ENCODE measurements at places on chromosomes 13 and 19. TPM values are rescaled to one million over a fixed set of nuclear protein-coding genes. Genes with fewer than 3 reads are reported as not detected.

- DNase-seq: no peak
Observed at GRCh38 chr19:16359964-16360363, 35.3 kb downstream of the KLF2 start.

DNA sequence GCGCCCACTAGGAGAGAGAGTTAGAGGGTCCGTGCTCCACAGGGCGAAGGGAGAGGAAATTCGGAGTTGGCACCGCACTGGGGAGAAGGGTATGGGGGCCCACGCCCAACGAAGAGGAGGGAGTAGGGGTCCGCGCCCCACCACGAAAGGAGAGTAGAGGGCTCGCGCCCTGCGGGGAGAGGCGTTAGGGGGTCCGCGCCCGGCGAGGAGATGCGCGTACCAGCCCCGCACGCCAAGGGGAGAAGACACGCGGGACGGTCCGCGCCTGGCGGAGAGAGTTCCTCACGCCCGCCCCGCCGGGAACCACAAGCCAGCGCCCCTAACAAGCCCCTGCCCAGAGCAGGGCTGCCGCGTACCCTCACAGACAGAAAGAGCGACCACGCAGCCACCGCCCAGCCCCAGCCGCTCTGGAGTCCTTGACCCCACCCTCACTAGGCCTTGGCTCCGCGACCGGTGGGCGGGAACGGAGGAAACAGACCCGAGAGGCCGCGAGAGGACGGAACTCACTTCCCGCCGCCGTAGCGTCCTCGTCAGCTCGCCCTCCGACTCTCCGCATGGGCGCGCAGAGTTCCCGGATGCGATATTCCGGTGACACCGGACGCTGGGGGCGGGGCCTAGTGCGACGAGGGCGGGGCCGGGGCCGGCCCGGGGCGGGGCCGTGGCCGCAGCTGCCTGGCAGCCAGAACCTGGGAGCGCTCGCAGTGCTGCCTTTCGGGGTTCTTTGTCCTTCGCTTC lies 20.0 kb upstream of the ZSCAN18 start:
- DNase-seq: no peak

GRCh38 chr13:100625447-100625846 lies 36.9 kb upstream of the GGACT start:
- no peak for DNase-seq

DNA sequence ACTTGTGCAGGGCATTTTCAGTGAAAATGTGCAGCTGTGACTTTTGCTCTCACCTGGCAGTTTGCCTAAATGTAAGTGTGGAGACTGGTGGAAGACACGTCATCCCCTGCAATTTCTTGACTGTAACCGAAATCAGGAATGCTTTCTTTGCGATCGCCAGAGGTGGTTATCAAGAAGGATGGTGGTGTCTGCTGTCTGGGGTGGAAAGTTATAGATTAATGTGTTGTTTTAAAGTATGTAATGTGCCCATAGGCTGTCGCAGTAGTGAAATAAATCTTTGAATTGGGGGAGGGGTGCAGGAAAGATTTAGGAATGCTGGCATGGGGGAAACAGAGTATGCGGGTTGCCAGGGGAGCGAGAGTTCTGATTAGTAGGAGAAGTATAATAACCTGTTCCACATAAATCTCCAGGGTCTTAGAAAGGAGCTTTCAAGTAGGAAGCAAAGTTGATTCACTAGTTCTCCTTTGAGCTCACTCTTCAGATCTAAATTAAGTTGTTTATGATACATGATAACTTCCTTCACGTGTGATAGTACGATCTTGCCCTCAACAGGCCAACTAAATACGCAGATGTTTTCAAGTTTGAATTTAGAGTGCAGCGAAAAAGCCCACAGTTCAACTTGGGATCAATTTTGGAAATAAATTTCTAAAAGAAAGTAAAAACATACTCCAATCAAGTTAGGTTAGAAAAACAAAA lies 1520.0 kb upstream of the SLC10A2 start:
- DNase-seq: no peak

- DNase-seq: no peak
Observed at GRCh38 chr19:17679526-17680229, 8.5 kb downstream of the UNC13A start.

- no peak for DNase-seq
Observed at GRCh38 chr19:21839976-21840375, 4.0 kb upstream of the ZNF43 start.

Gene RFPL4AL1
- total RNA-seq: not detected

Gene ZNF888
- total RNA-seq: 4.2 TPM

Gene ZNF541
- 0.13 TPM for total RNA-seq

- DNase-seq: no peak
Observed at GRCh38 chr13:36973621-36974295, 25.4 kb downstream of the ALG5 start.

Gene CD37
- total RNA-seq: 18.3 TPM

Gene KLK12
- not detected for total RNA-seq

Gene KLK11
- total RNA-seq: not detected

- no peak for DNase-seq
Observed at GRCh38 chr13:36696410-36697010, 22.7 kb downstream of the SERTM1 start.

- no peak for DNase-seq
Observed at GRCh38 chr13:45833663-45834375, 17.7 kb downstream of the SIAH3 start.

GRCh38 chr13:33319859-33320258 lies 34.3 kb upstream of the STARD13 start:
- DNase-seq: no peak

DNA sequence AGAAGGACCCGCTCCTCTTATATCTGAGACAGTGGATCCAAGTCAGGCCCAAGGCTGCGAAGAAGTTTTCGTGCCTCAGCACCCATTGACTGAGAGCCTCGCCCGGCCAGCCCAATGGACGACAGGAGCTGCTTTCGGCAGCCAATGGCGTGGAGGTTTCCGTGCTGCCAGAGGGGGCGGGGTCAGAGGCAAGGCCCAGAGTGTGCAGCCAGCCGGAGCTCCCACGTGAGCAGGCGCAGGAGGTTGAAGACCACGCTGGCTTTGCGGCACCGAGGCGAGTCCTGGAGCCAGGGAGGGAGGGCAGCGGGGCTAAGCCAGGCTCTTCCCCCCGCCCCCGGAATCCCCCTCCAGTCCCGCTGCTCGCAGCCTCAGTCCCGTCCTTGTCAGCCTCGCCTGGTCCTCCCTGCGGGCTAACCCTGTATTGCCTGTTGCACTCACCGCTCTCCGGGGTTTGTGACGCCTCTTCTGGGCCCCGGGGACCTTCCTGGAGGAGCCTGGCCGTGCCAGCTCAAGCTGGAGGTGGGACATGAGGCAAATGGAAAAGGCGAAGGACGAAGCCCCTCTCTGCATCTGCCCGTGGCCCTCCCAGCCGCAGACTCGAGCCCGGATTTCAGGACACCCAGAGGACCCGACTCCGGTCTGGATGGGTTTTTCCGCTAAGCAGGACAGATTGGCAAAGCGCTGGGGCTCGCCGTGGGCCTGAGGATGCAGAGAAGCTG lies 1.5 kb downstream of the IFNL4 start:
- DNase-seq: no peak

Gene RASA3
- 42.3 TPM for total RNA-seq

GRCh38 chr13:103291798-103292572 lies 225.8 kb upstream of the SLC10A2 start:
- DNase-seq: no peak

DNA sequence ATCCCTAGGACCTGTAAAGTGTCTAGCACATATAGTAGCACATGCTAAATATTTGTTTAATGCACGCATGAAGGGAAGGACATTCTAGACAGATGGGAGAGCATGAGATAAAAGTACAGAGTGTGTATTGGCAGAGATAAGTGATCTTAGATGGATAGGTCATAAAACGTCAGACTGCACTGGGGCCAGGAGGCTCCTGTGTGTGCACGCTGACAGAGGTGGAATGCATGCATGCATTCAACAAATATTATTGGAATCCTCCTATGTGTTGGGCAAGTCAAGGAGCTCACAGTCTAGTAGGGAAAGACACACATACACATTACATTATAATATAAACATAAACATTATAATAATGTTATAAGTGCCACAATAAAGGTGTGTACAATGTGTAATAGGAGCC lies 73.3 kb downstream of the FGF9 start:
- DNase-seq: no peak

DNA sequence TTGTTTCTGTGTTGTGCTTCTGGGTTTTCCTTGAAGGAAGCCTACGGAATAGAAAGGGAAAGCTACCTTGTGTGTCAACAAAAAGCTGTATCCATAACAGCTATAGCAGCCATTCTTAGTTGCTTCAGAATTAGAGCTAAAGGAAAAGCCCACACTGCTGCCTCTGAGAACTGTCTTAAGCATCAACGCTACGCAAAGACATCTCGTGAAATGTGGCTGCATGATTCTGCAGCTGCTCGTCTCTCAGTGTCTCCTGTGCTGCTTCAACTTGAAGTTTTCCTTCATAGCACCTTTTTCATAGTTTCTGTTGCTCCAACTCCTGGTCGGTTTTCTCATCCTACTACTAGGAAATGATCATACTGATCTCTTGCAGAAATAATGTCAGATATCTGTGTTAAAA lies 140.9 kb upstream of the MAB21L1 start:
- DNase-seq: no peak

GRCh38 chr19:40163541-40164129 lies 27.6 kb upstream of the MAP3K10 start:
- no peak for DNase-seq

- no peak for DNase-seq
Observed at GRCh38 chr13:66087269-66087710, 1142.8 kb downstream of the PCDH9 start.

Gene RXFP2
- not detected for total RNA-seq

DNA sequence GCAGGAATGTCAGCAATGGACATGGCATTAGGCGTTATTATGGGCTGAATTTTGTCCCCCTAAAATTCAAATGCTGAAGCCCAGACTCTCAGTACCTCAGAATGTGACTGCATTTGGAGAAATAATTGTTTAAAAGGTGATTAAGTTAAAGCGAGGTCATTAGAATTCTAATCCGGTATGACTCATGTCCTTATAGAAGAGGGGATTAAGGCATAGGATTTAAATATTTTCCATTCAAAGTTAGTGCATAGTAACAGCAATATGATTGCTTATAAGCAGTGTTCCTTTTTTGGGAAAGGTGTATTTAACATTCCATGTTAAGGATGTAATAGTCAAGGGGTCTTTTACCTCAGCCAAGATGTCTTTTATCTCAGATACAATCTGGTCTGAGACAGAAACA lies 95.5 kb downstream of the NHLRC3 start:
- no peak for DNase-seq

- DNase-seq: no peak
Observed at GRCh38 chr13:51501096-51501495, 48.3 kb upstream of the INTS6 start.

Gene SERTAD1
- total RNA-seq: 27.8 TPM

DNA sequence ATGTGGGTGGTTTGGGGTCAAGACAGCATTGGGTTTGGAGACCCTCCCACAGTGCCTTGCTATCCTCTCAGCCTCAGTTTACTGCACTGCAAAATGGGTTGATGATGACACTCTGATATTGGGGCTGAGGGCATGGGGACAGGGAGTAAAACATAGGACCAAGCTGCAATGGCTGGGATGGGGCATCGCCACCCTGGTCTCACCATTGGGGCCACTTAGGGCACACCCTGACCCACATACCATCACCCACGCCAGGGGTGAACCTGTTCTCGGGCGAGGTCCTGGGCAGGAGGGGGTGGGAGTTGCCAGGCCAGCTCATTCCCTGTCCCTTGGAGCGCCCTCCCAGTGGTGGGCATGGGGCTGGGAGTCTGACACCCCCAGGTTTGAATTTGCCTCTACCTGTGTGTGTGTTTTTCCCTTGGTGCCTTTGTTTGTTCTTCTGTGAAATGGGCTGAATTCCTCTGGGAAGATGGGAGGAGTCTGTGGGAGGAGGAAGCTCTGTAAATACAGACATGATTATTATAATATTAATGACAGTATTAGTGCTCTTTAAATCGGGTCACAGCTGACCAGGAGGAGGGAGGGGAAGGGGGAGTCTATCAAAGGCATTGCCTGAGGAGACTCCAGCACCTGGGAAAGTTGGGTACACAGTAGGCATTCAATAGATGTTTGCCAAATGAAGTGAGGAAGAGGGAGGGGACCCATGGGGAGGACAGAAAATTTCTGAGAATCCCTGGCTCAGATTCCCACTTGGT lies 2.2 kb upstream of the FCHO1 start:
- DNase-seq: no peak

- no peak for DNase-seq
Observed at GRCh38 chr13:43113603-43114002, 90.2 kb downstream of the DNAJC15 start.

DNA sequence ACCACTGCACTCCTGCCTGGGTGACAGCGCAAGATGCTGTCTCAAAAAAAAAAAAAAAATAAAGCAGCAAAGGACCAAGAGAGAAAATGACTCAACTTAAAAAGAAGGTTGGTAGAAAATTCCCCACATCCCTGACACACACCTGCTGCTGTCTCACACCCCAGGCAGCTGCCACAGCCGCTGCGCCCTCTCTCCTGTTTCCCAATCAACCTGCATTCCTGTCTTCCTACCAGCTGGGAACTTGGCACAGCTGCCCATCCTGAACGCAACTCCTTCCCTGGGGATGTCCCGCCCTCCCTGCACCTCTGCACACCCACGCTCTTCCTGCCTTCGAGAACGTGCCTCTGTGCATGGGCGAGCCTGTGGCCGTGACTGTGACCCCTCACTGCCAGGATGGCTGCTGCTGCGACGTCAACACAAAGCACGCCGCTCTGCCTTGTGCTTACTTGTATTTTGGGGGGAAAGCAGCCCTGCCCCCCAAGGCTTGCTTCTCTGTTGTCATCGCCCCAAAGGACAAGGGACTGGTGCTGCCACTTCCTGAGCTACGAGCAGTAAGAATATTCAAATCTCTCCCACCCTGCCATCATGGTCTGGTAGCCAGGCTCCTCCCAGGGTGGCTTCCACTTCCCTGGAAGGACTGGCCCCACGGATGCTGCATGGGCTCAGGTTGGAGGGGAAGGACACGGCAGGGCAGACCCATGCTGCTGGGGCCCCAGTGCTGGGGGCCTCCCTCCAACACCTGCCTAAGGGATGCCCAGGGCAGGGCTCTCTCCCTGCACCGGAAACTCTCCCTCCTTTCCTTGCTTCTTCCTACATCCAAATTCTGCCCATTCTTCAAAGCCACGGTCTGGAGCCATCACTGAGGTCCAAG lies 20.7 kb downstream of the SH3GL1 start:
- no peak for DNase-seq

Gene HOOK2
- total RNA-seq: 28.5 TPM

DNA sequence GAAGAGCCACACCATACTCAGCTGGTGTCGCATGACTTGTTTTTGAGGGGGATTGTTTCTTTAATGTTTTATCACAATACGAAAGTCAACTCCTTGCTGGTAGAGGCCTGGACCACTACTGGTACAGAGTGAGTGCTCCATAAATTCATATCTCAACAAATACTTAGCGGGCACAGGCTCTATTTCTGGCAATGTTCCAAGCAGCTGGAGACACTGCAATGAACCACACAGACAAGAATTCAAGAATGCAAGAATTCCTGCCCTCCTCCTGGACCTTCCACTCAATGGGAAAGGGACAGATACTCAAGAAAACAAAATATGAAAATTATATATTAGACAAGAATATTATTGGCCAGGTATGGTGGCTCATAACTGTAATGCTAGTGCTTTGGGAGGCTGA lies 5.1 kb upstream of the FXYD5 start:
- DNase-seq: no peak

Measured in aorta (tissue), 5 donors.